Stimulated activated CD4-positive, alpha-beta T cell treated with anti-CD3 and anti-CD28 coated beads, Interleukin-12 subunit alpha, Interleukin-12 subunit beta, amount 100 ng/mL, for 24 hours (primary cell): ENCODE measurements at places on chromosomes 5 and 9.

DNA sequence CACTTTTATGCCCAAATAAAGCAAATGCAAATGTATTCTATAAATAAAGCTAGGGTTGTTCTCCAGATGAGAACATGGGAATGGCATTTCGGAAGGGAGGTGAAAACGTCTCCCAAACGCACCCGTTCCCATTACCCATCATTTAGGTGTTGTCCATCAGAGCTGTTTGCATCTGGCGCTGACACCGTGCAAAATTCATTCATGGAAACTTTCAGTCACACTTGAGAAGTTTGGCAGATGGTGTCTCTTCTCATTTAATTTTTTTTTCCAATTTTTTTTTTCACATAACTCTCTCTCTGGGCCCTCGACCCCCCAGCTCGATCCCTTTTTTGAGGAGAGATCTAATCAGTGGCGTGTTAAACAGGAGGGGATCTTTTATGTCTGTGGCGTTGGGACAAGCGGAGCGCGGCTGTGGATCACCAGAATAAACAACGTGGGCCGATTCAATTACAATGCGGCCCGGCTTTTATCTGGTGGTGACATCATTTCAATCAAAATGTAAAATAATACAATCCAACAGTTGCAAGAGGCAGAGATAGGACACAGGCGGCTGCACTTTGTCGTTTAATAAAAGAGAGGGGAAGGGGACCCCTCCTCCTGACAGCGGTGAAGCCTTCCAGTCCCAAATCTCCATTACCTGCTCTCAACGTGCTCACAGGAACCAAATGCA, 246.1 kb upstream of the IRX4 start:
- no peak for DNase-seq

DNA sequence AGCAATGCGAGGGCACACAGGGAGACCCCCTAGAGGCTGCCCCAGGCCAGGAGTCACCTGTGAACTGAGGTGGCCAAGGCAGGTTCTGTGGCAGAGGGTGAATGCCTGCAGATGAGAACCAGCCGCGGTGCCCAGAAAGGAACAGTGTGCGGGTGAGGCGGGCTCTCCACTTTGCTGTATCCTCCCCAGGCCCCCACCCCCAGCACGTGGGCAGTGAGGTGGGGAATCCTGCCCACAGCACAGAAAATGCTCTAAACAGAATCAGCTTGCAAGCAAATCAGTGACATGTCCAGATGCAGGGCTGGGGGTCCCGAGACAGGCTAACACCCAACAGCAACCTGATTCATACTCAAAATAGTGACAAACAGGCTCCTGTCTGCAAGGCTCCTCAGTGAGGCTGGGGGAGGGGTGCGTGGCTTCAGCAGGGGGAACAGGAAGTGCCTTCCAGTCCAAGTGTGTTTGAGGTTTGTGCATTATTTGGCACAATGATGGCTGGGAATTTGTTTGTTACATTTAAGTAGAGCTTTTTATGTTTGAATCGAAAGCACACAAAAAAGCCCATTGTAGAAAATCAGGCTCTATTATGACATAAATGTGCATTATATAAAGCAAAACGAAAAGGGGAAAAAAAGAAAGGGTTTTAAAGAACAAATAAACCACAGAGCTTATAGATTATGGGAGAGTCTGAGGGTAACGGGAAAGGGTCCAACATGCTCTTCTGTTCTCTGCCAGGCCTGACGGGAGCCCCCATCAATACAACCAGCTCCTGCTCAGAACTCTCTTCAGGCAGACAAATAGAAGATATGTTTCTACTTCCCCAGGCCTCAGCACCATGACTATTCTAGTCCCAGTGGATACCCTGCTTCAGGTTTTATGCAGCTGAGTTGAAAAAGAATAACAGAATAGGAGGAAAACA, 201.3 kb downstream of the HSD17B3 start:
- DNase-seq = no peak

DNA sequence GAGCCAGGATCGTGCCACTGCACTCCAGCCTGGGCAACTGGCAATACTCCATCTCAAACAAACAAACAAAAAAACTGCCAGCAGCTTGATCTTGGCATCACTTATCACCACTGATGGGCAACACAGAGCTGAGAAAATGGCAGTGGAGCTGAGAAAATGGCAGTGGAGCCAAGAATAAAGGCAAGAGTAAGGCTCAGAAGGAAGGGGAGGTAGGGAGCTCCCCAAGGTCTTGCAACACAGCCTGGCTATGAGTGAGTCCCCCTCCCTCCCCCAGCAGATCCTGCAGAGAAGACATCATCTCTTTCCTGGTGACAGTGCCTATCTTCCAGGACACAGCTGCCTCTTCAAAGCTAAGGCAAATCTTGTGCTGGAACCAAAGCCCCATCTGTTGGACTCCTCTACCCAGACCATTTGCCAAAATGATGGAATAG, 70.3 kb downstream of the UGCG start:
- DNase-seq = no peak

DNA sequence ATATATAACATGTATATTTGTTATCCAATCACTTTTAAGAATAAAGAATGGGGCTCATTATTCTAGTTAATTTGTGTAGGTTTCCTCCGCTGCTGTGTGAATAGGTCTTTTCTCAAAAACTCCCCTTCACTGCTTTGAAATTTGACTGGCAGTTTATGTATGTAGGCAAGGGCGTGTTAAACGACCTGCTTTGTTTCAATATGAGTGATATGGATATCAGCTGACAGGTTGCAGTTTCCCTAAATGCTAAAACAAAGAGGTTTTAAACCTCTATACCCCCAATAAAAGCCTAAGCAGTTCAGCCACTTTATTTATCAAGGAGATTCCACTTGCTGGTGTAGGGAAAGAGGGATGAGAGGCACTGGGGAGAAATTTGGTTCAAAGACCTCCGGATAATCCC, 159.6 kb downstream of the TMEM167A start:
- DNase-seq = no peak

DNA sequence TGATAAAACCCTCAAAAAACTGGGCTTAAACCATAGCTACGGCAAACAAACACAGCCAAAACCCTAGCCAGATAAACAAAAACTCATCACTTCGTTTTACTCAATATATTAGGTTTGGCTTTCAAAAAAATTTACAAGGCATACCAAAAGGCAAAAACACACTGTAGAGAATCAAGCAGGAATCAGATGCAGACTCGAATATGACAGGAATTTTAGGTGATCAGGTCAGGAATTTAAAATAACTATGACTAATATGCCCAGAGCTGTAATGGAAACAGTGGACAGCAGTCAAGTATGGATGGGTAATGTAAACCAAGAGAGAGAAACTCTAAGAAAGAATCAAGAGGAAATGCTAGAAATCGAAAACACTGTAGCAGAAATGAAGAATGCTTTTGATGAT, 26.5 kb upstream of the DOCK2 start:
- no peak for DNase-seq

DNA sequence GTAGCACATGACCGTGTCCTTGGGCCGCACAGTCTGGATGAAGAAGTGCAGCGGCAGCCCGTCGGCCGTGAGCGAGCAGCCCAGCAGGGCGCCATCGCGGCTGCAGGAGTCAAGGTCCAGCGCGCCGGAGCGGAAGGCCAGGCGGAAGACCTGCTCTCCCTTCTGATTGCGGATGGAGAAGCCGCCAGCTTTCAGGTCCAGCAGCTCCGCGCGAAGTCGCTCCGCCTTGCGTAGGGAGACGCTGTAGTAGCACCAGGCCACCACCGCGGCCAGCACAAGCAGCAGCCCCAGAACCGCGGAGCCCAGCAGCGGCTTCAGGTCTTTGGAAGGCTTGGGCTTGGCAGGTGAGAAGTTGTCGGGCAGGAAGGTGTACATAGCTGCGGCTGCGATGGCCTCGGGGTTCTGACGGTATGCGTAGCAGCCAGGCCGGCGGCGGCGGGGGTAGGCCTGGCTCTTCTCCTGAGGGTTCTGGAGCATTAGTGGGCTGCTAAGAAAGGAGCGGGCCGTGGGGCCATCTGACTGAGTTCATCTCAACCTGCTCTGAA, 4.2 kb downstream of the MYORG start:
- DNase-seq = no peak

DNA sequence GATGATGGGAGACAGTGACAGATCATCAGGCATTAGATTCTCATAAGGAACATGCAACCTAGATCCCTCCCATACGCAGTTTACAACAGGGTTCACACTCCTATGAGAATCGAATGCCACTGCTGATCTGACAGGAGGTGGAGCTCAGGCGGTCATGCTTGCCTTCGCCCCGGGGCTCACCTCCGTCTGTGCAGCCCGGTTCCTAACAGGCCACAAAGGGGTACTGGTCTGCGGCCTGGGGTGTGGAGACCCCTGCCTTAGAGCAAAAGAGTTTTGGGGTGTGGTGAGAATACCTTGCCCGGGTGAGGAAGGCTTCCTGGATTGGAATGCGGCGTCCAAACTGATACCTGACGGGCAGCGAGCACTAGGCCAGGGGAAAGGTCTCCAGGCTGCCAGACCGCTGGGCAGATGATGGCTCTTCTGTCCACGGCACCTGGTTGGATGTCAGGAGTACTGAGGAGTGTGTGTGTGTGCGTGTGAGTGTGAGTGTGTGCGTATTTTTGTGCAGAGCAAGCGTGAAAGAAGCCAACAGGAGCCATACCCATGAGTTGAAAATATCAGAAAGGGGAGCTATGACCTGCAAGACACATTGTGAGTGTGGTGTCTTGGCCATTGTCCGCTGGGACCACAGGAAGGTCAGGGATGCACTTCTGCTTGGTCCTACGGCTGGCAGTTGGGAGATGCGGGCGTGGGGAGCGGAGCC, 55.4 kb downstream of the ACER2 start:
- no peak for DNase-seq

GRCh38 chr5:95739857-95740256, 8.7 kb downstream of the RHOBTB3 start:
- no peak for DNase-seq

DNA sequence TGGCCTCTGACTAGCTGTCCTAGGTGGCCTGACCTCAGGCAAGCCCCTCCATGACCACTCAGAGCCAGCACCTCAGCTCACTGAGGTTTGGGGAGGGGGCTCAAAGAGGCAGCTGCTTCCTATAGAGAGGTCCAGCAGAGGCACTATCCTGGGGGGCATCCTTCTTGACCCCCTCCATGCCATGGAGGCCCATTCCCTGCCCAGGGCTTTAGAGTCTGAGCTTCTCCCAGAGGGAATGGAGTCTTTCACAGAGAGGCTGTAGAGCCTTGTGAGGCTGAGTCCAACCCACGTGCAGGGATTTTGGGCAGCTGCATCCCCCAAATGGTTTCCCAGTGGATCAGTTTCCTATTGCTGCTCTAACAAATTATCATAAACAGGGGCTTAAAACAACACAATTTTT, 16.9 kb downstream of the IRF1 start:
- no peak for DNase-seq

DNA sequence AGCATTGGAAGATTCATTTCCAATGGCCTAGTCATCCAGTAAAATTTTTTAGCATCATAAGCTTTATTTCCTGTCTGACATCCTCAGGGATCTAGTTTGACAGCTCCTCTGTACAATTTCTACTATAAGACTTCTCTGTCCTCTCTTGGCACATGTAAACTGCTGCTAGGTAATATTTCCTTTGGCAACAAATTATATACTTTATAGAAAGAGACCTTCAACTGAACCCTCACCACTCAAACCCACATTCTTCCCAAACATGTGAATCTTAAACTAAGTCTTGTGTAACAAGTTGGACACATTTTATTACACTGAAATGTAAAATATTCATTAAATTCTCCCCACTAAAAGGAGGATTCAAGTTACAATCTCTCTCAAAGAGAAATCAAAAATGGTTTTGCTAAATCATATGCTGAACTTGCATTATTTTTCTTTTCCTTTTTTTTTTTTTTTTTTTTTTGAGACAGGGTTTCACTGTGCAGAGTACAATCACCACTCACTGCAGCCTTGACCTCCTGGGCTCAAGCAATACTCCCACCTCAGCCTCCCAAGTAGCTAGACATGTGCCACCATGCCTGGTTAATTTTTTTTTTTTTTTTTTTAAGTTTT, 36.9 kb downstream of the SCAI start:
- DNase-seq = no peak

GRCh38 chr5:15783734-15784133, 283.8 kb downstream of the FBXL7 start:
- DNase-seq = no peak

GRCh38 chr9:117415358-117415914, 579 bp upstream of the ASTN2 start:
- no peak for DNase-seq

DNA sequence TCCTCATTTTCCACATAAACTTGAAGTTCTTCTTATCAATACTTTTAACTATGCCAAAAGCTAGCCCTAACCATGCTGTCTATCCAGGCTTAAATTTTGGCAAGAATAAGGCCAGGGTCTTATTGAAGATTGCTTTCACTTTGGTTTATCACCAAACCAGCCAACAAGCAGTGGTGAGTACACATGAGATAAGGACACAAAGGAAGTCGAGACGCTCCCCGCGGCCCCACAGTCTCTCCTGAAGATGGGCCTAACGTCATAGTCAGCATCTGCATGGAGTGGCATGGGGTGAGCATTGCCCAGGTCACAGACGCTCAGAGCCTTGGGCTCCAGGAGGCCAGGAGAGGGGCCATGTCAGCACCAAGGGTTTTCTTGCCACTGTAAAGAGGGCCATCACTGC, 80.3 kb downstream of the ATPSCKMT start:
- no peak for DNase-seq

GRCh38 chr5:116389601-116390000, 185.0 kb downstream of the SEMA6A start:
- no peak for DNase-seq

DNA sequence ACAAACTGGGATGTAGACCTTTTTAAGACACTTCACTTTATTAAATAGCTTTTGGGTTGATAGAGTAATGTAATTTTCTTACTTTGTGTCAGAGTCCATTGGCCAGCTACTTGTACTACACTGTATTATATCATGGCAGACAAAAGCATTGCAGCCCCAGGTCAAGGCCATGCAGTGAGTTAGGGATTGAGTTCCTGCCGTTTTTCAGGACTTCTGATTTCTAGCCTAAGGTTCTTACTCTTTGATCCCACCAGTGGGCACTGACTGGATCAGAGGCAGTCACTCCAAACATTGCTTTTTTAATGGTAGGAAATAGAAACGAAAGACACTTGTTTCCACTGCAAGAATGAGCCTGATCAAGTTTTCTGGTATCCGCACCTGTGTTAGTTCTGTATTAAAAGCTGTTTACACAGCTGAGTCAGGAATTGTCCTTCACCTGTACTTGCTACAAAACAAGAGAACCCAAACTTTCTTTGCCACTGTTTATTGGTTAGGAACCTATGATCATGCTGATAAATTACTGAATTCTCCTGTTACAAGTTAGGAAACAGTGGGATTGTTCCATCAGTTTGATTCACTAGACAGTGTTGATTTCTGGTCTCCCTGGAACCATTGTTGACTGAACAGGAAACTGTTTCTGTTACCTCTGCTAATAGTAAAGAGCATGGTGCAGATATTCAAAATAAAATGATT, 22.1 kb downstream of the LRRC70 start:
- no peak for DNase-seq
